ENCODE measurements at places on chromosomes 7 and 10.

DNA sequence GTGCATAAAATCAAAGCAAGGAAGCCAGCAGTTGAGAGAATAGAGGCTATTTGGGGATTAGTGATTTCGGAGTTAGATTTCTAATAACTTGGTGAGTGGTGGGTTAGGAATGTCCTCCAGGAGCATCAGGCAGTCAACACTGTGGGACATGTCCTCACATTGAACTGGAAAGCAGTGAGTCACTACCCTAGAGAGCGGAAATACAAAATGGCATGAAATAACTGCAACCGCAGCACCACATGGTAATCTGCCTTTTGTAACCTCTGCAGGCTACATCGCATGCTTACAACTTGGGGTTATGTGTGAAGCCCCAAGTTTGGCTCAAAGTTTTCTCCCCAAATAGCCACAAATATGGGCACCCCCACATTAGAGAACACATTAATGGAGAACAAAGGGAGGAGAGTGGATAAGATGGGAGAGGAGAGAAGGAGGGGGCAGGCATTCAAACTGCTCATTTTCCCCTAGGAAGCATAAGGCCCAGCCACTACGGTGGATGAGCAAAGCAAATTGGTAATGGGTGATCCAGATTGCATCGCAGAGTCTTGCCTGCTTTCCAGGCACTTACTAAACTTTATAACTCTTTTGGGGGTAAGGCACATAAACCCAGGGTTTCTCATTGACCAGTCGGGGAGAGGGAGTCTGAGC, 22.0 kb upstream of the SLF2 start:
- peak; percentile 95 for DNase-seq

- no peak for DNase-seq
Measured at GRCh38 chr7:36781011-36781738, 56.9 kb upstream of the AOAH start.

DNA sequence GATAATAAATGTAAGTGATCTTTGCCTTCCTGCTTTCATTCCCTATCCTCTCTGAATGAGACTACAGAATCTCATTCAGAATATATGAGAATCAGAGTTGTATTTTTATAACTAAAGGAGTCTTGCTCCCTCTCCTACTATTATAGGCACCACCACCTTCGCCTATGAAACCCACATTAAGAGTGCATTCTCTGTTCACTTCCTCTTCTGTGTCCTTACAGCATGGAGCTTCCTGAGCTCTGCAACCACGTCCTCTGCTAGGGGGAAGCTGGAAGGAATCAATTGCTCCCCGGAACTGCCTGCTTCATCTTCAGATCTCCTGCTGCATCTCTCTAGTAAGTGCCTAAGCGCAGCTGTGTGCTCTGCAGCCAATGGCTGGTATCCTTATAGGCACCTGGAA, 820.7 kb downstream of the GRID1 start:
- DNase-seq, result no peak

- no peak for DNase-seq
Measured at GRCh38 chr7:76333511-76334101, 25.2 kb downstream of the YWHAG start.

- no peak for DNase-seq
Measured at GRCh38 chr10:133459454-133460207, 5.9 kb downstream of the SCART1 start.

- DNase-seq, result no peak
Measured at GRCh38 chr10:80289451-80290287, at the start of gene MAT1A. Gene MAT1A (minus strand): TSS chr10:80289658. CDS start chr10:80289423, 235 bp downstream.

DNA sequence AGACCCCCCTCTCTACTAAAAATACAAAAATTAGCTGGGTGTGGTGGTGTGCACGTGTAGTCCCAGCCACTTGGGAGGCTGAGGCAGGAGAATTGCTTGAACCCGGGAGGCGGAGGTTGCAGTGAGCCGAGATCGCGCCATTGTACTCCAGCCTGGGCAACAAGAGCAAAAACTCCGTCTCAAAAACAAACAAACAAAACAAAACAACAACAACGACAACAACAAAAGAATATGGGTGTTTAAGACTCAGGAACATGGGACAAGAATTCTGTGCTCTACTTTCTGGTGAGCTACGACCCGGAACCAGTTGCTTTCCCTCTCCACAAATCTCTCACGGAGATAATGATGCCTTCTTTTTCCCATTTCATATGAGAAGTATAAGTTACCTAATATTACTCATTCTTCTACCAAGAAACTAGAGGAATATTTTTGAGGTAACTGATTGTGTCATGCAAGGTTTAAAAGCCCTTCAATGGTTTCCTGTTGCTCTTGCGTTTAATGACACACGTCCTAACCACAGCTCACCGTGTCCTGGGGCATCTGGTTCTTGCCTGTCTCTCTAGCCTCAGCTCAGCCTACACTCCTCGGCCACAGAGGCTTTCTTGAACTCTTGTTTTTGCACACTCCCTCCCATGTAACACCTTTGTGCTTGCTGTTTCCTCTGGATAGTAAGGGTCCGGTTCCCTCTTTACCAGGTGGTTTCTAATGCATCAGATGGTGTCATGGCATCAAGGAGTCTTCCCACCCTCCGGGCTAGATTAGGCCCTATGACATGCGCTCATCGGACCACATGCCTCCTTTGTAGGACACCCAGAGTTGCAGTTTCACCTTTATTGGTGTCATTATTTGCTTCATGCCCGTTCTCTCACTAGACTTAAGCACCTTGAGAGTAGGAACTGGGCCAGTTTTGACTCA, 67.5 kb downstream of the PFKFB3 start:
- DNase-seq, result no peak

DNA sequence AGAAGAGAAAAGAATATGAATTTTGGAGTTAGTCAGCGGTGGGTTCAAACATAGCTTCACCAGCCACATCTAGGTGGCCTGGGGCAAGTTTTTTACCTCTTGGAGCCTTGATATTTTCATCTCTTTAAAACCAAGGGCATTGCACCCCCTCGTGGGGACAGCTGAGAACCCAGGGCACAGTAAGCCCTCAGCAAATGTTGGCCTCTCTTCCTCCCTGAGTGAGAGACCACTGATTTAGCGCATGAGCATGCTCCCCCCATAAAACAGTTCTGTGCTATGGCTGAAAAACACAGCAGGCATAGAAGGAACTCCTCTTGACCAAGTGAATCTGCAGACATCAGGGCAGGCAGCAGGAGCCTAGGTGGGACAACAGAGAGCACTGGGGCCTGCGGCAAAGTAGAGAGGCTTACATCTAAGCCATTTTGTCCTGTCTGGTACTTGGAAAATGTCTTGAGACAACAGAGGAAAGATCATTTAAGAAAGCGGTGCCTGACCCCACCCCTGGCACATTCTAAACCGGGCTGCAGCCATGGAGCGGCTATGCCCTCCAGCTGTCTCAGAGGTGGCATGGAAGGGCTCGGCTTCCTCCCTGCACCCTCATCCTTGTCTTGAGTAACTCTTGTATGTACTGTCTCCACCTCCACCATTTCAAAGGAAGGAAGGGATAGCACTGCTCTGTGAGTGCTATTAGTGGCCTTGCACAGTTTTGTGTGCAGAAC, 94.7 kb downstream of the ARHGAP22 start:
- DNase-seq, result no peak

DNA sequence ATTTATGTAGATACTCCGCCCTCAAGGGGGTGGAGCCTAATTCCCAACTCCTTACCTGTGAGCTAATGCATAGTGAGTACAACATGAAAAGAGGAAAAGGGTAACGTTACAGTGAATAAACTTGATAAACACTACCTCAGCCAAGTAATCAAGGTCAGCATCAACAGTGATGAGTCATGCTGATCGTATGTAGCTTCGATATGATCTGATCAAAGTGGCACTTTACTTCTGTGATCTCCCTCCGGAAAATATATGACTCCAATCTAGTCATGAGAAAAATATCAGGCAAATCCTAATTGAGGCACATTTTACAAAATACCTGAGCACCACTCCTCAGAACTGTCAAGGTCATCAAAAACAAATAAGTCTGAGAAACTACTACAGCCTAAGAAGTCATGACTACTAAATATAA, 70.4 kb downstream of the VTI1A start:
- DNase-seq, result no peak

DNA sequence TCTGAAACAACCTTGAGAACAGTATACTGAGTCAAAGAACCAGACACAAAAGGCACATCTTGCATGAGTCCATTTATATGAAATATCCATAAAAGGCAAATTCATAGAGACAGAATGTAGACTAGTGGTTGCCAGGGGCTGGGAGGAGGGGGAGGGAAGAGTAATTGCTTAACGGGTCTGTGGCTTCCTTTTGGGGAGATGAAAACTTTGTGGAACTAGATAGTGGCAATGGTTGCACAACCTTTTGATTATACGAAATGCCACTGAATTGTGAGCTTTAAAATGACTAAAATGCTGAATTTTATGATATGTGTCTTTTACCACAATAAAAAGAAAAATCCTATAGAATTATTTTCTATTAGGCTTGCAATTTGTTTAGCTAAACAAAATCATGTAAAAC, 16.8 kb downstream of the ADRB1 start:
- DNase-seq, result no peak

DNA sequence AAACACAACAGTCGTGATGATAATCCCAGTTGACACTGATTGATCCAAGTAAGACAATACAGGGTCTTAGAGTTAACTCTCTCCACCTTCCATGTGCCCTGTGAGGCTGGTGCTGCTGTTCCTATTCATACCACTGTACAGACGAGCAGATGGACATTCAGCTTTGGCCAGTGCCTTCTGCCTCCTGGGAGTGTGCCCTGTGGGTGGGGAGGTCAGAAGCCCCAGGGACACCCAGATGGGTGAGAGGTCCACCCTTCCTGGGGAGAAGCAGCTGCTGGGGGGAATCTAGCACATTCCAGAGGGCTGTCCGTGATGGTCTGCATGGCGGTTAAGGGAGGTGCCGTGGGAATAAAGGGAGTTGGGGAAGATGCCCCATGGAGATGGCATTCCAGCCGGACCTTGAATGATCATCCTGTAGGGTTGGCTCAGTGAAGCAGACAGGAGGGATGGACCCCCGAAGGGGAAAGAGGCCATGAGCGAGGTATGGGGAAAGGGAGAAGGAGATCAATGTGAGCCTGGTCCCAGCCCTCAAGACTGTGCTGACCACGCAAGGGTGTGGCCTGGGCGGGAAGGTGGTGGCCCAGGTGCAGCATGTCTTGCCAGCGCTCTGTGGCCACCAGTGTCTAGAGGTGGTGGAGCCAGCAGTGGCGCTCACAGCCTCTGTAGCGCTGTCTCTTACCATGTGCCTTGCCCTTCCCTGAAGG, 74.0 kb downstream of the ADCY1 start:
- DNase-seq, result no peak

DNA sequence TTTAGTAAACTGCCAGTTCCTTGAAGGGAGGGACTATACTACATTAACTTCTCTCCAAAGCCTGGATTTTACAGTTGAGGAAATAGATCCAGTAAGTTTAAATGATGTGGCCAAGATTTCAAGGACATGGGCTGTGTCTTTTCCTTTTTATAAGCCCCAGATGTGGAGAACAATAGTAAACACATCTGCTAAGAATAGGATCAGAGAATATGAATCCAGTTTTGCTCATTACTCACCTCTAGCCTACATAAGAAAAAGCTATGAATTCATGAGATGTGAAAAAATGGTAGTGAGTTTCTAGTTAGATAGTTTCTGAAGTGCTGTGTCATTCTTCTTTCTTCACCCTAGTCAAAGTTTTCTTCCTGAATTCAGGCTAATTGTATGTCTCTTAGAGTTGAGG, 38.6 kb downstream of the MAGI2 start:
- no peak for DNase-seq

GRCh38 chr7:35185908-35186731, 67.8 kb downstream of the TBX20 start:
- DNase-seq, result no peak

- no peak for DNase-seq
Measured at GRCh38 chr7:42017349-42017986, 219.5 kb downstream of the GLI3 start.

DNA sequence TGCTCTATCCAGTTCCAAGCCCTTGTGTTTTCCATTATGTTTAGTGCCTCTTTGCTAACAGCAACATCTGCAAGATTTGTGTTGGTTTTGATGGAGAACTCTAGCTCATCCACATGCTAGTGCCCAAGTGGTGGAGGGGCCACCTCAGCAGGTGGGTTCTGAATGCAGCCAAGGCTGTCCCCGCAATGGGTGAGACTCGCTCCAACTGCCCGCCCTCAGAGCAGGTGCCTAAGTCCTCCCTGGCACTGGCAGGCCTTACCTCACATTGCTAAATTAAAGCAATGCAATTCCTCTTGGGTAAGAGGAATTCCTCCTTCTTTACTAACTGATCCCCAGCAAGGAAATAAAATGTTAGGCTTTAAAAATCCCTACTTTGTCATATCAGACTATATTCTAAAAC, 146.8 kb downstream of the ADCY1 start:
- no peak for DNase-seq

- no peak for DNase-seq
Measured at GRCh38 chr7:21542891-21543527, at the start of gene DNAH11. Gene DNAH11 (plus strand): TSS chr7:21543039. CDS start chr7:21543246, 207 bp downstream.

DNA sequence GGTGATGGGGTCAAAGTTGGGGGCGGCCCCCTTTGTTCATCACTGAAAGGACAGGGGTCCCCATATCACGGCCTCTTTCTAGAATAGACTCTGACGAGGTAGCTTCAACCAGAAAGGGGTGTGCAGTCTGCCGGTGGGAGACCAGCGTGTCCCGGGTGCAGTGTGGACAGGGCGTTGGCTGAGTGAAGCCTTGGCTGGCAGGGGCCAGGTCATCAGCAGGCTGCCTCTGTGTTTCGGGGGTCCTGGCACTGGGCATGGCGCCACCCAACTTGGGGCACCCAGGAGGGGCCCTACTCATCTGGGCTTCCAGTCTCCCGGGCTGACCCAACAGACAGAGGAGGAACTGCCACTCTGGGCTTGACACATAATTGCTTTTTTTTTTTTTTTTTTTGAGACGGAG, 3.5 kb upstream of the AMZ1 start:
- no peak for DNase-seq

DNA sequence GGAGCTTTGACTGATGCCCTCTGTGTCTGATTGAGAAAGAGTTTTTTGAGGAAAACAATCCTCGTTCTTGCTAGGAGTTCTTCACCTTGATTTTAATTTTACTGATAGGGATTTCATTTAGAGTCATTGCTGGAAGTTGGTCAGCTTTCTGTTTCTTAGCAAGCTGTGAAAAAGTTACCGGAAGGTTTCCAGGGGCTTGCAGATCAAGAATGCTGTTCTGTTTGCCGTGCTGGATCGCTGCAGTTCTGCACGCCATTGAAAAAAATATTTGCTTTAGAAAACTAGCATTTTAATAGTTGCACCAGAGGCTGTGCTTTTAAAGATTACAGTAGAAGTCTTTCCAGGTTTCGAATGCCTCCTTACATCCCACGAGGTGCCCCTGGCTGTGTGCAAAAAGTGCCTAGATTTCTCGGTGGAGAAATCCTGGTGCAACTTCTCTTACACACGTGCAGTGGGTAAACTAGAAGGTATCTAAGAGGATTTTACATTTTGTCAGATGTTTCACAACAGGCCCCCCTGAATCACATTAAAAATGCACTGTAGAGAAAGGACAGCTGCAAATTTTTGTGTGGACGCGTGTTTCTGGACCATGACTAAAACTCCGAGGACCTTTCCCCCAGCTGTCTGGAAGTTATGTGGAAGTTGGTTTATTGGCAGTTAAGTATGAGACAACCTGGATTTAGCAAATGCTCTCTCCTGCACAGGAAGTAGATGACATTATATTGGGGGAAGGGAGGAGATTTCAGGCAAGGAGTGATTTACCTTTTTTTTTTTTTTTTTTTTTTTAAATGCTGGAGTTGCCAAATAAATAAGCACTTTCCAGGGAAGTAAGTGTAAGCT, 5.8 kb downstream of the TCF7L2 start:
- peak; percentile 66 for DNase-seq

Data from GM04503 (cell line).